Stimulated activated CD4-positive, alpha-beta T cell treated with anti-CD3 and anti-CD28 coated beads, Interleukin-1b, Interleukin-23, amount 100 ng/mL, for 1 hour (primary cell): ENCODE measurements at places on chromosomes 4 and X.
A peak's percentile ranks its signal among the peaks of the same experiment; 100 is the strongest.

DNA sequence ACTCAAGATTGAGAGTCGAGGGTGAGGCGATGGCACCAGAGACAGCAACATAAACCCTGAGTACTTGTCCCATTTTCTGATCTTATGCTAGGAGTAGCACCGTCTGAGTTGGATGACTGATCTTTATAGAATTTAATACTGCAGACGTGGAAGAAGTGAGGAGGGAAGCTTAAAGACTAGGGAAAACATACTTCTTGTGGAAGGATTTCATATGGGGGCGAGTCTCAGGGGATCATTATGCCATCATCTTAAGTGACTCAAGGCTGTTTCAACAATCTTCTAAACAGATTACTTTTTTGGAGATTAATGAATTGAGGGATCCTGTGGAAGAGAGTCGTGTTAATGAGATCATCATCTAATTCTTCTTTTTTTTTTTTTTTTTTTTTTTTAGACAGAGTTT lies 17.2 kb upstream of the FAT1 start:
- DNase-seq = no peak

- no peak for DNase-seq
Measured at GRCh38 chr4:1984406-1985191, 24.2 kb downstream of the NELFA start.

GRCh38 chr4:48787056-48787455 lies 7.0 kb upstream of the FRYL start:
- no peak for DNase-seq

- DNase-seq = no peak
Measured at GRCh38 chr4:156734965-156735895, 236.4 kb downstream of the PDGFC start.

DNA sequence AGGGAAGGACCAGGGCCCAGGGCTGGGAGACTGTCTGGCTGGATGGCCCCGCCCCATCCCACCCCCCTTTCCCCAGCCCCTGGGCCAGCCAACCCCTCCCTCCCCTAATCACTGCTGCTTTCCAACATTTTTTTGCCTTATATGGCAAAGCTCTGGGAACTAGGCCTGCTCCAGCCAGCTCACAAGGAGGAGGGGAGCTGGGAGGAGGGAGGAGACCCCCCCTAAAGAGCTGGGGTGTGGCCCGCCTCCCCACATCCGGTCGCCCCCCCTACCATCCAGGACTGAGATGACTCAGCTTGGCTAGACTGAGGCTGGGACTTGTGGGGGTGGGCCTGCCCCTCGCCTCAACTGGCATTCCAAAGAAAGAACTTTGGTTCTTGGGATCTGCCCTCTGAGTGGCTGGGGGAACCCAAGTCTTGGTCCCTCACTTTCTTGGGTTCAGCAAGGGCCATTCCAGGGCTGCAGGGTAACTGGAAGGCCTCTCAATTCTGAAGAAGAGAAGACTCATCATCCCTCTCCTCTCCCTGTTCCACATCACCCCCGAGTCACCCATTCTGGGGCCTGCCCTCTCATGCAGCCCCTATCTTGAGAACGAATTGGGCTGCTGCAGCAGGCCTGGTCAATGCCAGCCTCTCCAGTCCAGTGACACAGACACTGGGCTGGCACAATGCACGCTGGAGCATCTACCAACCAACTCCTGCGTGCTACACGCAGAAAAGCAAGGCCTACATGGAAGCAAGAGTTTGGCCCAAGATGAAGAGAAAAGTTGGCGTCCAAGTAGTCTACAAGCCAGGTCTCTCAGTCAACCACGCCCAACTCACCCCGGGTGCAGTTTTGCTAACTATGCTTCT lies 4.8 kb downstream of the FLNA start:
- no peak for DNase-seq

GRCh38 chr4:42816189-42816879 lies 76.2 kb upstream of the GRXCR1 start:
- no peak for DNase-seq

DNA sequence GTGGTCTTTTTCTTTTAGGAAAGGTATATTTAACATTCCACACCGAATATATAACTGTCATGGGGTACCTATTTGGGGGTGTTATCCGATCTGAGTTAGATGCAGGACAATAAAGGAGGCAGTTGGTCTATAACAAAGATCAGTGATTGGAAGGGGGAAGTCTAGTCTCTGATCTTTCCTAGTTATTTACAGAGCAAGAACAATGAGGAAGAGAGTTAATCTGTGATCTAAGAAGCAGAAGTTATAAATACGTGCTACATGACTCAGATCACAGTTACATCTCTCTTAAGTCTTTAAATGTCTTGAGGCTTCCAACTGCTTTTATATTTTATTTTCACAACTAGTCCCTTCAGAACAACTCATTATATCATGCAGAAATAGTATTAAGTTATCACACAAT lies 33.2 kb upstream of the ARMCX4 start:
- DNase-seq = no peak

GRCh38 chrX:54978448-54978847 lies 15.5 kb downstream of the PFKFB1 start:
- no peak for DNase-seq

GRCh38 chr4:52658641-52659000 lies 480 bp downstream of the USP46 start:
- no peak for DNase-seq

DNA sequence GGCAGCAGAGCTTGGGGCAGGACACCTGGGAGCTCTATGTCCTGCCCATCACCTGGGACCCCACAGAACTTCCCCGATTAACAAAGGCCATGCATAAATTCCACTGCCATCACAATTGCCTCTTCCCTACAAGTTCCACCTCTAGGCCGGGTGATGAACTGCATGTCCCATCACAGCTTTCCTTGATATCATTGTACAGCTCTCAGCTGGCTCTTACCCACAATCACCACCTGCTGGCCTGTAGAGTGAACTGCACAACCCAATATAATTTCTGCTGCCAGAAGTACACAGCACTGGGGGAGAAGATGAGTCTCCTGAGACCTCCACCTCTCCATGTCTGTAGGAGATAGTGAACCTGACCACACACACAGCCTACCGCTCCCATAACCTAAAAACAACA lies 285.0 kb upstream of the AADAT start:
- DNase-seq = no peak

- no peak for DNase-seq
Measured at GRCh38 chr4:138560448-138560847, 318.3 kb upstream of the SLC7A11 start.

GRCh38 chrX:49264460-49264859 lies at the start of gene FOXP3:
Gene FOXP3, minus strand, starts transcription at chrX:49264710. Its CDS starts 6,205 bp downstream, at chrX:49258505.
- DNase-seq = no peak

- DNase-seq = no peak
Measured at GRCh38 chrX:20414762-20415445, 148.2 kb upstream of the RPS6KA3 start.

DNA sequence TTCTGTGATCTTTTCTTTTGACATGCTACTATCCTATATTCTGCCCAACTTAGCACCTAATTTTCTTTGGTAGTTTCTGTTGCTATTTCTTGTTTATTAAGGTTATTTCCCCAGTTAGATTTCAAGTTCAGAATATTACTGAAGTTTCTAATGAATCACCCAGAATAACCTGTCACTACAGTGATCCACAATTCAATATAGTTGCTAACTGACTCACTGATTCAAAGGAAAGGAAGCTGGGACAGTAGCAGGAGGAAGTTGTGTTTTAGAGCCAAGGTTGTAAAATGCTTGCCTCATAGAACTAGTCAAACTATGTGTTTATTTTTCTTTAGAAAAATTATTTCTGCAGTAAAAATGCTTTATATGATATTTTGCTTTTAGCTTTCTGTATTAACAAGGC lies 37.4 kb downstream of the PAK3 start:
- no peak for DNase-seq

- no peak for DNase-seq
Measured at GRCh38 chr4:54371173-54371572, 142.1 kb downstream of the PDGFRA start.

GRCh38 chr4:53547983-53548382 lies 43.3 kb downstream of the LNX1 start:
- DNase-seq = no peak

DNA sequence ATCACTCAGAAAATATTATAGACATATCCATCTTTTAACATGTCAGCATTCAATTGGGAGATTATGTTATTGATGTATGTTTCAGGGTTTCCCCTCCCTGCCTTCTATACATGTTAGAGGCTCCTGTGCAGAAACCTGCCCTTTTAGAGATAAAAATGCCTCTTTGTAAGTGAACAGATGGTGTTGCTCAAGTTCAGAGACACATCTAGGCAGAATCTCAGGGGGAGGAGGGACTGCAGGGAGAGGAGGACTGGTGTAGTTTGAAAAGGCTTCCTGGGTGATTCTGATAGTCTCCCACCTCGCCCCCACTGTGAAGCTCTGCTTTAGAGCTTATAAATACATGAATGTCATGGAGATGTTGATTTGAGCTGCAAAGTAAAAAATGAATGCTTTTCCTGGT lies 12.0 kb upstream of the UNC5C start:
- DNase-seq = no peak

- no peak for DNase-seq
Measured at GRCh38 chrX:1300449-1300848, 31.8 kb downstream of the CSF2RA start.

- DNase-seq = no peak
Measured at GRCh38 chr4:122045533-122045932, 93.7 kb upstream of the TRPC3 start.

DNA sequence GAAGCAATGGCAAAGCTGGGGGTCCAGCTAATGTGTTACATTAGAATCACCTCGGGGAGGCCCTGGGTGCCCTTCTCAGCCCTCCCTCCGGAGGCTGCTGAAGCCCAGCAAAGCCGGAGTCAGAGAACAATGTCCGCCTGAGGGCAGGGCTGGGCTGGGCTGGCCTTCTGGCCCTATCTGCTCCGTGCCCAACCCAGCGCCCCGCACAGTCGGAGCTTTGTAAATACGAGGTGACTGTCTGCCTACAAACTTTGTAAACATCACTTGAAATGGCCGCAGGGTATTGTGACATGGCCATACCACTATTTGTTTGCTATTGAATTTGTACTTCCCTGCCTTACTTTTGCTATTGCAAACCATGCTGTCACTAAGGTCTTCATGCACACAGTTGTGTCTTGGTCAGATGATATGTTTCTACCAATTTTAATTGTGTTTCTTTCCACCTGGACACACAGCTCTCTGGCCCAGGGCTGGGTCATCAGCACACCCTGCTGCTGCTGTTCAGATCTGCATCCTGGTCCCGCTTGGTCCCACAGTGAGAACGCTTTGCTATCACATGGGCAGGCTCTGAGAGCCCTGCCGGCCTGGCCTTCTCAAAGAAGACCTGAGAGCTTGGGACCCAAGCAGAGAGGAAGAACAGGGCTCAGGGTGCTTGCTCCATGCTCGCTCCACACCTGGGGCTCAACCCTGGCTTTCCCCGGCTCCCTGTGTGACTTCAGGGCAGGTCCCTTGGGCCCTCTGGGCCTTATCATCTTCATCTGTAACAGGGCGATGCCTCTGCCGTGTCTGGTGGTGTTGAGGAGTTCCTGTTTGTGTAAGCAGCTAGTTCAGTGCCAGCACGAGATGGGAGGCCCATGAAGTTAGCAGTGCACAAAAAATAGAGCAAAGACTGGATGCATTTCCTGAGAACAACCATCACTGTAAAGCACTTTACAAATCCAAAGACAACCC lies 2.3 kb downstream of the S100P start:
- no peak for DNase-seq

GRCh38 chr4:14856062-14856933 lies 146.0 kb upstream of the CPEB2 start:
- peak; percentile 11 for DNase-seq

DNA sequence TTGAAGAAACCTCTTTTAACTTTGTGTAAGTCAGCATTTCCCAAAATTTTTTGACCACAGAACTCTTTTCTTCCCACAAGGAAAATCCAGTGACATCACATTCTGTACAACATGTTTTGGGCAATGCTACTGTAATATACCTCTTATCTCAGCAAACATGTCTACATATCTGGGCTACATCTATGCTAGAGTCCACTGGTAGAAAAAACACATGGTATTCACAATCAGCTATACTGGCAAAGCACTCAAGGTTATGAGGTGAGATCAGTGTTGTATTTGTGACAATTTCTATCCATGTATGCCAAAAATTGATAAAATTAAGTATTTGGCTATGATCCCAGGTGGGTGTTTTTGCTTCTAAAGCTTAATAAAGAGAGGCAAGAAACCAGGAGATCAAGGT lies 98.0 kb downstream of the ATP11C start:
- DNase-seq = no peak

DNA sequence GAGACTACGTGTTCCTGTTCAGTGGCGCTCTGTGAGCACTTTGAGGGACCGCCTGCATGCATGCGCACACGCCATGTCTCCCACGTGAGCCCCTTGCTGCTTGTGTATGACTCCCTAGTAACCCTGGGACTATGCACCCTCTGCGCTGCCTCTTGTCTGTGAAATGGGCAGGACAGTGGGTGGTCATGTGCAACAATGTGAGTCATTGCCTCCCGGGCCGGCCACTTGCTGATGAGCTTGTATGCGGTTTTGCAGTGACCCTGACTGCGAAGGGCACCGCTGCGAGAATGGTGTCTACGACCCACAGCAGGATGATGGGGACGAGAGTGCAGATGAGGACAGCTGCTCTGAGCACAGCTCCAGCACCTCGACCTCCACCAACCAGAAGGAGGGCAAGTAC lies 61.4 kb downstream of the TNIP2 start:
- DNase-seq = no peak

DNA sequence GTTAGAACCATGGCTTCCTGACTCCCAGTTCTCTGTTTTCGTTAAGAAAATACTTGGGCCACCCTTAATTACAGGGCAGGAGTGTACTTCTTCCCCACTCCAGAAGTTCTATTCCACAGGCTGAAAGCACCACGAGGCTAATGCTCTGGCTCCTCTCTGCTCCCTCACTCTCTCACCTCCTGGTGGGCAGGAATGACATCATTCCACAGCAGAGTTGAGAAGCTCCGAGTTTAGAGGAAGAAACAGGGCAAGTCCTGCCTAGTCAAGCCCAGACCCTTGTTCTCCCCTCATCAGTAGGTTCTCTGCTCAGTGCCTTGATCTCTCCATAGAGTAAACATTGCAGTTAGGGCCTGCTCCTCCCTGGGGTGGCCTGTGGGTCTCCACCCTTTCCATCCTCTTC lies 343.8 kb upstream of the CLNK start:
- DNase-seq = no peak

DNA sequence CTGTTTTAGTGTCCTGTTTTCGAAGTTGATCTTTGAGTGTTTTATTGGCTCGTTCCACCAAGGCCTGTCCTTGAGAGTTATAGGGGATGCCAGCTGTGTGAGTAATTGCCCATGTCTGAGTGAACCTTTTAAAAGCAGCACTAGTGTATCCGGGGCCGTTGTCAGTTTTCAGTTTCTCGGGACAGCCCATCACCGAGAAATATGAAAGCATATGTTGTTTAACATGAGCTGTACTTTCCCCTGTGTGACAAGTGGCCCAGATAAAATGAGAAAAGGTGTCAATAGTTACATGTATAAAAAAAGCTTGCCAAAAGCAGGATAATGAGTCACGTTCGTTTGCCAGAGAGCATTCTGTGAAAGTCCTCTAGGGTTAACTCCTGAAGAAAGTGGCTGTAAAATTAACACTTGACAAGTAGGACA lies 48.6 kb upstream of the RASSF6 start:
- no peak for DNase-seq

DNA sequence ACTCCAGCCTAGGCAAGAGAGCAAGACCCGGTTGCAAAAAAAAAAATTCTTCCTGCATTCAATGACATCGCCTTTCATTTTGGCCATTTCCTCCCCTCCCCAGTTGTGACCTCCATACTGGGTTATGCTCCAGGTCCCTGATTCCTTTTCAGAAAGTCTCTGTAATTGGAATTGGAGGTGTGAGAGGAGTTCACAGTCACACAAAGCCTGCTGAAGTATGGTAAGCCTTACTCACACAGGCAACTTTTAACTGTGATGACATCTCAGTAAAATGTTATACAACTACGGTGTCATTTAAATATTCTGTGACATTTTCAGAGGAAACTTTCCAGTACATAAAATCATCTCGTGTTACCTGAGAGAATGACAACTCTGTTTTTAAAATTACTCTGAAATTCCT lies 73.6 kb downstream of the CEP44 start:
- no peak for DNase-seq
